ENCODE measurements at places on chromosomes 5 and 9.

- no peak for DNase-seq
Observed at GRCh38 chr5:150017226-150018005, 16.9 kb downstream of the HMGXB3 start.

GRCh38 chr5:115985802-115986757 is 23.8 kb downstream of the LVRN start:
- DNase-seq = no peak

DNA sequence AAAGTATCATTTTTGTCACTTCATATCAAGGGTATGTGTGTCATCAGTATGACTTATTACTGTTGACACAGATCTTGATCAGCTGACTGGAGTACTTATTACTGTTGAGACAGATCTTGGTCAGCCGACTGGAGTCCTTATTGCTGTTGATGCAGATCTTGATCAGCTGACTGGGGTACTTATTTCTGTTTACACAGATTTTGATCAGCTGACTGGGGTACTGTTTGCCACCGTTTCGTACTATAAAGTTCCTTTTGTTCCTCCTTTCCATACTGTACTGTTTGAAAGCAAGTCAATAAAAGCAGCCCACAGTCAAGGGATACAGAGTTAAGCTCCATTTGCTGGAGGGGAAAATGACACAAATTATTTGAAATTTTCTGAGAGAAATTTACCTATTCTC is 347.3 kb downstream of the CDH12 start:
- no peak for DNase-seq

GRCh38 chr5:20105915-20106314 is 117.9 kb upstream of the CDH18 start:
- DNase-seq = no peak

GRCh38 chr9:97831843-97832636 is 21.0 kb upstream of the FOXE1 start:
- no peak for DNase-seq

DNA sequence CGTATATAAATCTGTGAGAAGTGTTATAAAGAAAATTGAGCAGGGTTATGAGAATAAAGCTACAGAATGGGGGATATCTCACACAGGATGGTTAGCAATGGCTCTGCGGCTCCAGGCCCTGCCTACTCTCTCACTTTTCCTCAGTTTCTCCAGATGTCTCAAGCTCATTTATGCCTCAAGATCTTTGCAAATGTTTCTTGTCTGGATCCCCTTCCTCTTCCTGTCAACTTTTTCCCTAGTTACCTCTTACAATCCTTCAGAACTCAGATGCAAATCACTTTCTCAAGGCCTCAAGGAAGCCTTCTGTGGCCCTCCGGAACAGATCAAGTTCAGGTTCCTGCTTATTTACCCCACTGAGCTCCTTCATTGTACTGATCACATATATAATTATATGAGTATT is 386.4 kb downstream of the RAB3C start:
- no peak for DNase-seq

DNA sequence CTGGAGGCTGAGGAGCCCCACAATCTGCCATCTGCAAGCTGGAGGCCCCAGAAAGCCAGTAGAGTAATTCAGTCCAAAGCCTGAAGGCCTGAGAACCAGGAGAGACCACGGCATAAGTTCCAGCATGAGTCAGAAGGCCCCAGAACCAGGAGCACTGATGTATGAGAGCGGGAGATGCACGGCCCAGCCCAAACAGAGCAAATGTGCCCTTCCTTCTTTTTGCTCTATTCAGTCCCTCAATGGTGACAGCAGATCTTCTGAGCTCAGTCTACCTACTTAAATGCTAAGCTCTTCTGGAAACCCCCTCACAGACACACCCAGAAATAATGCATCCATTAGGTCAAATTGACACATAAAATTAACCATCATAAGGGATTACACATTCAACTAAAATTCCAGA is 277.6 kb downstream of the ATPSCKMT start:
- no peak for DNase-seq
